ENCODE measurements at places on chromosomes 12 and 14.

- DNase-seq: no peak
Observed at GRCh38 chr14:79043194-79043889, 873.2 kb downstream of the NRXN3 start.

- DNase-seq: no peak
Observed at GRCh38 chr12:67928621-67929383, 60.4 kb upstream of the IFNG-AS1 start.

DNA sequence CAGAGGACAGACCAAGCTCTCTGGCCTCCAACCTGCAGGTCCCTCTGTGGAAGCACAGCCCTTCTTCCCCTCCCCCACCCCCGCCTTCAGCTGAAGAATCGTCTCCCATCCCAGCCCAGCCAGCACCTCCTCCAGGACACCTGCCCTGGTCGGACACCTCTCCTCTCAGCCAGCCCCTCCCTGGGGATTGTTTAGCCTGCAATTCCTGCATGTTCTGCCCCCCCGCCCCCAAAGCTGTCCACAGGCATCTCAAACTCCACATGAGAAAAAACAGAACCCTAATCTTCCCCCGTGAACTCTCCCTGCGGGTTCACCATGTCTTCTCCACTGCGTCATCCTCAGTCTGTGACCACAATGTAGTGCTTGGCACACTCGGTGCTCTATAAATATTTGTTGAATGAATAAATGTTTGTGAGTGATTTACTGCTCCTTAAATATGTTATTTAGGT, 24.1 kb downstream of the PRIMA1 start:
- no peak for DNase-seq

- DNase-seq: no peak
Observed at GRCh38 chr12:80702889-80703805, 4.3 kb upstream of the MYF6 start.

- DNase-seq: no peak
Observed at GRCh38 chr12:6818222-6818621, 3.4 kb upstream of the GPR162 start.

- no peak for DNase-seq
Observed at GRCh38 chr14:69769623-69770022, 2.7 kb downstream of the SRSF5 start.

DNA sequence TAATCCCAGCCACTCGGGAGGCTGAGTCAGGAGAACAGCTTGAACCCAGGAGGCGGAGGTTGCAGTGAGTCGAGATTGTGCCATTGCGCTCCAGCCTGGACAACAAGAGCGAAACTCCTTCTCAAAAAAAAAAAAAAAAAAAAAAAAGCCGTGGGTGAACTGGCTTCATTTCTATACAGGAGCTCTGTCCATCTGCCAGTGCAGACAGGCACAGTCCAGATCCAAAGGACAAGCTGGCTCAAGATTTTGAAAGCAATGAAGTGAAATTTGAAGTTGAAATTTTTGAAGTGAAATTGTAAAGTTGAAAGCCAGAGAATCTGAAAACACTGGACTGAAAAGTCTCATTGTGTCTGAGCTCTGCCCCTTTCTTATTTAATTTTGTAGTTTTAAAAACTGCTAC, 134.7 kb downstream of the CALM1 start:
- DNase-seq: no peak

DNA sequence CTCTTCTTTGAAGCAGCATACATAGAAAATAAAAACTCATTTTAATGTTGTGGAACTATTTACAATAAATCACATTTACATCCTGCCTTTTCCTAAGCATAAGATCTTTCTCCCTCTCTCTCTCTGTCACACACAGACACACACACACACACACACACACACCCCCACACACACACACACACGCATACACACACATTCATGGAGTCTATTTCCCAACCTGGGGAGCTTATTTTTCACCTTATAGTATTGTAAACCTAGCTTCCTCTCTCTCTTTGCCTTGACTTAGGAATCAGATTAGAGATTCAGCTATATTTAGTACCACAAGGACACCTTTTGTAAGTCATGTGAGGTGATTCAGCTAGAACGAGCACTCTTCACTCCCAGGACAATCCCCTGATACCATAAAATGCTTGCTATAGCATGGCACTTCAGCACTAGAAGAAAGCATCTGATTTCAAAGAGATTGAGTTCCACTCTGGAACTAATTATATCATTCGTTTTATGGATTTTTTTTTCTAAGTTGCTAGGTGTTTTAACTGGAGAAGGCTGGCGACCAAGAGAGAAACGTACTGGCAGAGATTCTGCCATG, 23.6 kb downstream of the TMEM30B start:
- no peak for DNase-seq

GRCh38 chr12:9758119-9758518, 2.6 kb downstream of the CD69 start:
- no peak for DNase-seq

DNA sequence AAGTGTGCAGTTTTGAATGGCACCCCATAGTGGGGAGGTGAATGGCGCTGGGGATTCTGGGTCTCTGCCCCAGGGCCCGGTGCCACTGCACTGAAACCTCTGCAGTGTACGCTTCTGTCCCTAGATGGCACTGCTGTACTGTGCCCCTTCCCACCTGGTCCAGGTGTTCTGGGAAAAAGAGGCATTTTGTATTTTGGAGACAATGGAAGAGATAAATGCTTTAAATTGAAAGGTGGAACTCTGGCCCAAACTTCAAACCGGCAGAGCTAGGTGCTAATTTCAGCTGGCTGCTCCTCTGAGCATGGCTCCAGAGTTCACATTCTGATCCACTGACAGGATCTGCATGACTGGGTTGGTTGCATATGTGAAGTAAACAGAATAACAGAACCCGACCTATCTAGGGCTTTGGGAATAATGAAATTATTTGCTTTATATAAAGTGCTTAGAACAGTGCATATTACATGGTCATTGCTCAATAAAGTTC, 52.2 kb downstream of the KRT80 start:
- no peak for DNase-seq

DNA sequence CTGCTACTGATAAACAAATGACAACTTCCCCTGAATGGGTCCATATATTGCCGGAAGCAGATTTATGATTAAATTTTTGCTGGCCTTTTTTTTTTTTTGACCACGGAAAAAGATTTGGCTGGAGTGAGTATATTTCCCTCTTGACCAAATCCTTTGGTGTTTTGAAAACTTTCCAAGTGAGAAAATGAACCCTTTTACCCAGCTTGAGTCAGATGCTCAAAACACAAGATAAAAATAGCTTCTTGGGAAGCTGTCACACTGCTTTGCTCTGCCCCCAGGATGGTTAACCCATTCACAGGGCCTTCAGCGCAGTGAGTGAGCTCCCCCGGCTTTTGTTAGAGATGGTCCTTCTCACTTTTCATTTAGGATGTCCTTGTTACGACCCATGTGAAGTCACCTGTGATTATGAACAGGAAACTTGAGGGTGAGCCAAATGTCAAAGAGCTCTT, 224.3 kb downstream of the PELI2 start:
- DNase-seq: no peak

DNA sequence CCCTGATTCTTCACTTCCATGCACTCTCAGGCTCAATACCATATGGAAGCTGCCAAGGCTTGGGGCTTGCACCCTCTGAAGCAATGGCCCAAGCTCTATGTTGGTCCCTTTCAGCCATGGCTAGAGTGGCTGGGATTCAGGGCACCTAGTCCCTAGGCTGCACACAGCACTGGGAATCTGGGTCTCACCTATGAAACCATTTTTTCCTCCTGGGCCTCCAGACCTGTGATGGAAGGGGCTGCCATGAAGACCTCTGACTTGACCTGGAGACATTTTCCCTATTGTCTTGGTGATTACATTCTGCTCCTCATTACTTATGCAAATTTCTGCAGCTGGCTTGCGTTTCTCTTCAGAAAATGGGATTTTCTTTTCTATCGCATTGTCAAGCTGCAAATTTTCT, 124.0 kb downstream of the NTS start:
- no peak for DNase-seq

DNA sequence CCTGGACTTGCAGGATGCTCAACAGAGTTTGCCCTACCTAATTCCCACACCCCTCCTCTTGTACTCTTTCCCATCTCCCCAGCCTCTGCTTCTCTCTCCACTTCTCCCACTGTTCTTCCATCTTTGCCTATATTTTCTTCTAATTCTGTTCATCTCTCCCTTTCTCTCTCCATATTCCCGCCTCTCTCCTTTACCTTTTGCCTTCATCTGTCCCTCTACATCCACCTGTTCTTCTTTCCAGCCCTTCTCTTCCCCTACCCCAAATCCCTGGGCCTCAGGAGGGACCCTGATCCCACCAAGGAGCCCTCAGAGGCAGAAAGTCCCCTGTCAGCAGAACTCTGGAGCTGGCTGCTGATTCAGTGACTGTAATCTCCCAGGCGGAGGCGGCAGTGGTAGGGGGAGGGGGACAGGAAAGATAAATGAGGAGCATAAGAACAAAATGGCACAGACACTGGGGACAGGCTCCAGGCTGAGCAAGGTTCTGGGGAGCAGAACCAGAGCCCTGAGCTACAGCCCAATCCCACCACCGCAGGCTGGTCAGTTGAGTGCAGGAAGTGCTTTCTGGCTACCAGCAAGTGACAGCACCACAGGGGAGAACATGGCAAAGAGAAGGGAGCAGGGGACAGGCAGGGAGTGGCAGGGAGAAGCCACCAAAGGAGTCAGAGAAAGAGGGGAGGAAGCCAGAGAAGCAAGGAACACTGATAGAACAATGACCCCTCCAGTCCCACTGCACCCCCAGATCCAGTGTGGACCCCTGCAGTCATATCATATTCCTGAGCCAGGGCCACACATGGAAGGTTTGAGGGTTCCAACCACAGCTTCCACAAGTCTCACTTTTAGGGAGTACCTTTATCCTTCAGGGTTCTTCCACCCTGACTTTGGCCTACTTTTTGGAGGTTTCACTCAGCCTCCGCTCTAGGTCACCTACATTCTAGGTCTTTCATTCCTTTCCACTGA, 27.0 kb downstream of the SMUG1 start:
- DNase-seq: no peak

- no peak for DNase-seq
Observed at GRCh38 chr12:92543359-92543758, 159.4 kb upstream of the PLEKHG7 start.

DNA sequence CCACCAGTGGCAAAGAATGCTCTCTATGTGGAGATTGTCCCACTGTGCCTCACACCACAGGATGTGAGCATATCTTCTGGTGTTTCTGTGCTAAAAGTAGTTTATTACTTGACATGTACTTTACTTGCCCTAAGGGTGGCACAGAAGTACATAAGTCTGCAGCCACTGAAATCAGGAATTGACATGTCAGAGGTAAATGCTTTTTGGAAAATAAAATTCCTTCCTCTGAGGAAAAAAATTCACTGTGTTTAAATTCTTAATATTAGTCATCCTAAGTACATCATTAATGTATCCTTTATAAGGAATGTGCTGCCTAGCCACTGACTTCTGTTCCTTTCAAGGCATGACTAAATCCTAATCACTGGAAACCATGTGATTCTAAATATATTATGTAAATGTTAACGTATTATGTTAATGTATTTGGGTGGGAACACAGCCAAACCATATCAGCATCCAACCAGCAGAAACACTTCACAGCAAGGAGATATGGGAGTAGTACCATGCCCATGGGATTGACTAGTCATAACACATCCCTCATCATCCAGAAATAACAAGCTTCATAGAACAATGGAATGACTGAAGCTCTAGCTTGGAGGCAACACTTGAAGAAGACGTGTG, 239.7 kb upstream of the PPFIA2 start:
- no peak for DNase-seq

- no peak for DNase-seq
Observed at GRCh38 chr14:97924922-97925613, 1127.9 kb downstream of the VRK1 start.

DNA sequence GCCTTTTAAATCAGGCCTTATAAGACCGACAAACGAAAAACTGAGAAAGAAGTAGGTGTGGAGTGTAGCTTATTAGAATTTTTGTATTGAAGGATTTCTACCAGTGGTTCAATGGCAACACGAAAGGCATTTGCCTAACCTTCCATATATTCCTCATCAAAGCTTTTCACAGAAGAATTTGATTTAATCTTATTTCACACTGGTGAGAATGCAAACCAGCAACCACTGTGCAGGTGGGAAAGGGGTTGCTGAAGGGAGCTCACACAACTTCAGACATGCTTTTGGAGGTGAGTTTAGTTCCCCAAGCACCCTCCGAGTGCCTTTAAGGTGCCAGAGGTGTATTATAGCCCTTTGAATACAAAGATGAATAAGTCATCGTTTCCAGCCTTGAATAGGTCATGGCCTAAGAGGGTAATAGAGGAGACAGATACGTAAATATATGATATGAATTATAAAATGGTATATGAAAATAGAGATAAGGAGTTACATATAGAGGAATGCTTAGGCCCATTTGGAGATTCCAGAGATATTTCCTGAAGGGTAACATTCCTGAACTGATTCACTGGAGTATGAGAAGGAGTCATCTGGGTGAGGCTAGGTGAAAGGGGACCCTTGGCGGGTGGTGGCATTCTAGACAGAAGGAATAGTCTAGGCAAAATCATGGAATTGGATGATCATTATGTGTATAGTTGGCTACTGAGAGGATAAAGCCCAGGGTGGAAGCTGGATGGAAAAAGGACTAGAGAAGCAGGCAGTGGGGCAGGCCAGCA, 6.4 kb downstream of the ERP27 start:
- no peak for DNase-seq

- no peak for DNase-seq
Observed at GRCh38 chr14:102039157-102039556, 47.7 kb downstream of the HSP90AA1 start.

DNA sequence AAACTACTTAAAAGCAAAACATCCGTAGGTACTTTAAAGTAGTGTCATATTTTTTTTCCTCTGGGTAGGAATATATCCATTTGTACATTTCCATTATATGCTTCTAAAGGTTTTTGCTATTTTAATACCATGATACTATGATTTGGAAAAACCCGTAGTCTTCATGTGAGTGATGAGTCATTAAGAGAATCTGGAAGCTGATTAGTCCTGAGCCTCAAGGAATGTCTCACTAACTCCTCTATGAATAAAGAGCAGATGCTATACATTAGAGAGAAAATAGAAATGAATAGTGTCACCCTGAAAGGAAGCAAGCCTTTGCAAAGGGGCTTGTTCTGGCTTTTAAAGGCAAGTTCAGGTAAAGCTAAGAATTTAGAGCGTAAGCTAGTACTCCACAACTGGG, 432.1 kb downstream of the CCDC91 start:
- no peak for DNase-seq

- no peak for DNase-seq
Observed at GRCh38 chr12:49865109-49865781, 22.3 kb upstream of the BCDIN3D start.

GRCh38 chr14:51929166-51929565, 60.2 kb upstream of the RTRAF start:
- DNase-seq: no peak

GRCh38 chr12:2317772-2318171, 265.0 kb downstream of the CACNA1C start:
- DNase-seq: no peak

Measured in activated CD4-positive, alpha-beta T cell treated with anti-CD3 and anti-CD28 coated beads for 24 hours (primary cell).